ENCODE measurements at places on chromosomes 3 and 15.

GRCh38 chr3:181616088-181617070, 95.3 kb upstream of the SOX2 start:
- no peak for DNase-seq

GRCh38 chr15:43901495-43901894, 74.7 kb downstream of the WDR76 start:
- no peak for DNase-seq

- DNase-seq: no peak
These were observed 87.3 kb downstream of the MBNL1 start for GRCh38 chr3:152355744-152356665.

DNA sequence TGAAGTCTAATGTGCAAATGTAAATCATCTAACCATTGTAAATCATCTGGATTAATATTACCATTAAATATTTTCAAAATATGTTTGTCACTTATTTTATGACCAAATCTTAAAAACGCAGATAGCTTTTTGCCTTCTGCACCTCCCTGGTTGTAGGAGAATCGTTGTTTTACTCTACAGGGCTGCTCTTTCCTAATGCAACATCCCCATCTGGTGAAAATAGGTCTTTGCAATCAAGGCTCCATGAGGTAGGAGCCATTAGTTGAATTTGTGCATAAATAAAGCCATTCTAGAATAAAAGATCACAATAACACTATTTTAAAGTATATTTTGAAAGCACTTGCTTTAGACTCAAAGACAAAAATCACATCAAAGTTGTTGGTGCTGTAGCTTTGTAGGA, 535.6 kb upstream of the AGTR1 start:
- no peak for DNase-seq

DNA sequence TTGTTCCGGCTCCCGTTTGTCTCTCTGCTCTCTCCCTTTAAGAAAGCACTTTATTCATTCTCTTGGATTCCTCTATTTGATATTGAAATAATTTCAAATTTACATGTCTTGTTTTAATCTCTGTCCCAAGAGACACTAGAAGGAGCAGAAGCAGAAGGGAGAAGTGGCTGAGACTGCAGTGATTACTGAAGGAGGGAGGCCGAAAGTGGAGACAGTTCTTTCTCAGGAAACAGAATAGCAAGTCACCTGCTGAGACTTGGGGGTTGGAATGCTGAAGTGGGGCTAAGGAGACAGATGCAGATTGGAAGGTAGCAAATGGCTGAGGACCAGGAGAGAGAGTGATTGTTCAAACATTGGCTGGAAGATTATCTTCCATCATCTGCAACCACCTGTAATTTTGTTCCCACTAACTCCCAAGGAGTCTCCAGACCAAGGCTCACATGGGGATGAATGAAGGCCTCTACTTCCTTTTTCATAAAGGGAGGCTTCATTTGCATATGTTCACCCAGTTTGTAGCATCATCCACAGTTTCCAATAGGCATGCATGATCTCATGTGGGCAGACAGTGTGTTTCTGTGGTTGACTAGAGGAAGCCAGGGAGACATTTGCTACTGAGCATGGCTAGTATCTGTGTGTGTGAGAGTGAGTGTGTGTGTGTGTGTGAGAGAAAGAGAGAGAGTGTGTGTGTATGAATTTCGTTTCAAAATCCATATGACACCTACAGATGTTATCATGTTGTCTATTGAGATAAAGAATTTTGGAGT, 24.0 kb downstream of the LTF start:
- peak; percentile 17 for DNase-seq

GRCh38 chr3:103499132-103499900, 1064.5 kb downstream of the ZPLD1 start:
- DNase-seq: no peak

GRCh38 chr15:95663156-95664100, 667.1 kb upstream of the NR2F2 start:
- no peak for DNase-seq

DNA sequence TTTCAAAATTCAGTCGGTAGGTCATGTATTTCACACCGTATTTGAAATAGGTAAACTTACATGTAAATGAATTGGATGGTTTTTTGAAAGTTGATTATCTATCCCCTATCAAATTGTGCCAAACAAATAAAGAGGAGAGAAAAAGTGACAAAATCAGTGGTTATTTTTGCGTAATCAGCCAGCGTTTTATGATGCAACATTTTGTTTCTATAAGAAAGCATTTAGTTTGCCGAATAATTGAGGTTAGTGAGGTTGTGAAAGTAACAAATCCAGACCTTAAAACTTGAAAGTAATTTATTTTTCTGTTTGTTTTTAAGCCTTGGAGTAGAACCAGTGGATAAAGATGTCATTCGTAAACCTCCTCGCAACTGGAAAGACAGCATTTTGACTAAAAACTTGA, 29.3 kb downstream of the ASTE1 start:
- no peak for DNase-seq

GRCh38 chr15:49145651-49146609, 9.5 kb downstream of the COPS2 start:
- DNase-seq: peak; percentile 39

- peak; percentile 59 for DNase-seq
These were observed 12.0 kb downstream of the MESD start for GRCh38 chr15:80977627-80978036.

GRCh38 chr3:179196098-179196497, 47.9 kb downstream of the PIK3CA start:
- DNase-seq: peak; percentile 4

GRCh38 chr3:73433687-73434086, 191.1 kb downstream of the PDZRN3 start:
- no peak for DNase-seq

GRCh38 chr3:129989414-129989813, 14.9 kb downstream of the TRH start:
- DNase-seq: no peak

DNA sequence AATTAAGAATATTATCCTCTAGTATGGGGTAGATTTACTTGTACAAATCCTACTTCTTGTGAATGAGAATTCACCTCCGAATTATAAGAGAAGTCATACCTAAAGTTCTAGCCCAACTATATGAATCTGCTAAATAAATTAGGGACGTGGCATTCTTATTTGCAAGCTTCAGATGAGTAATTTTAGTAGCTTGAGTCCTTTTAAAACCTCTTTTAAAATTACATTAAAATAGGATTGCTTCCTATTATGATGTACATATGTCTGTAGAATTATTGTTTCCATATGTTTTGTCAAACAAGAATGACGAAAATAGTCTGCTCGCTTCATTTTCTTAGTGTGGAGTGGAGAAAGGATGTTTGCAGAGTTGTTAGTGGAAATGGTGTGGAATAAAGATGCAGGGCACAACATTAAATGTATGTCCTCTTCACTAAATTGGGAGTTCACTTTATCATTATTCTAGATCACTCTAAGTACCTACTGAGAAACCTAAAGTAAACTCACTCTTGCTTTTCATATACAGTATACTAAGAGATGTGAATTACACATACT, 59.4 kb downstream of the CMSS1 start:
- no peak for DNase-seq

- DNase-seq: no peak
These were observed 6.7 kb downstream of the KBTBD13 start for GRCh38 chr15:65083262-65083701.

- DNase-seq: no peak
These were observed 13.7 kb downstream of the ANXA2 start for GRCh38 chr15:60384053-60384452.

DNA sequence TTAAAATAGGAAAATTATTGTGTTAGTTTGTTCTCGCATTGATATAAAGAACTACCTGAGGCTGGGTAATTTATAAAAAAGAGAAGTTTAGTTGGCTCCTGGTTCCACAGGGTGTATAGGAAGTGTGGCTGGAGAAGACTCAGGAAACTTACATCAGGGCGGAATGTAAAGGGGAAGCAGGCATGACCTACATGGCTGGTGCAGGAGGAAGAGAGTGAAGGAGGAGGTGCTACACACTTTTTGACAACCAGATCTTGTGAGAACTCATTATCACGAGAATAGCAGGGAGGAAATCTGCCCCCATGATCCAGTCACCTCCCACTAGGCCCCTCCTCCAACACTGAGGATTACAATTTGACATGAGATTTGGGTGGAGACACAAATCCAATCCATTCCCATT, 490.7 kb downstream of the RBMS3 start:
- no peak for DNase-seq

DNA sequence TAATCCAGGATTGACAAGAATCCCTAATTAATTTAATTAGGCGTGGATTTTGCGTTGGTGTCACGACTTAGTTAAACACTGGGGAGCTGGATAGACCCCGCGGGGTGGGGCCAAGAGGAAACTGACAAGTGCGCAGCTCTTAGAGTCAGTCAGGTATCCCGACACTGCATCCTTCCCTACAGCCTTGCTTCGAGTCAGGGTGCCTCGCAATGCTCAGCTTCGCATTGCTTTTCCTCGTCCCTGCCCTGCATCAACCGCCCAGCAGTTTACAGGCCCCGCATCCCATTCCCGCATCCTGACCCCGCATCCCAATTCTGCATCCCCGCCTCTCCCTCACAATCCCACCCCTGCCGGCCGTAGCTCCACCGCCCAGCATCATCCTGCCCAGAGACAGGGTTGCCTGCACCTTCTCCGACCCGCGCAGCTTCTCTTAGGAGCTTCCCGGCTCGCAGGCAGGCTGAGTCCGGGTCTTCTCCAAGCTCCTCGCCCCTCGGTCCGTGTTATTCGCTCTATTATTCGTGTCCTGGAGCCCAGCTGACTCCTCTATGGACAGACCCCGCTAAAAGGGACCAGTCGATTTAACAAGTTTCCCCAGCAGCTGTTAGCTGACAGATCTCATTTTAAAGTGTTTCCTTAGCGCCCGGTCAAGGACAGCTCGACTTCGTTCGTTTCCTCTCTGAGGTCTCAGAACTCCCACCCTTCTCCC, 699 bp upstream of the SHOX2 start:
- DNase-seq: no peak

DNA sequence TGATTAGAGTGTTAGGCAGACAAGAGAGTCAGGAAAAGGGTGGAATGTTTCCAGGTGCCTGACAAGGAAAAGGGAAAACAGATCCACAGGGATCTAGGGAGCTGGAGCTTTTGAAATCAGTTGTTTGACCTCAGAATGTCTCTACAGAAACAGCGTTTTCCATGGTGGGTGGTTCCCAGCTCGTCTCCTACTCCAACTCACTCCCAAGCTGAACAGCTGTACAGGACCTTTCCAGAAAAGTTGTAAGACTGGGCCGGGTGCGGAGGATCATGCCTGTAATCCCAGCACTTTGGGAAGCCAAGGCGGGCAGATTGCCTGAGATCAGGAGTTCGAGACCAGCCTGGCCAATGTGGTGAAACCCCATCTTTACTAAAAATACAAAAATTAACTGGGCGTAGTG, 55.7 kb upstream of the RYK start:
- no peak for DNase-seq

DNA sequence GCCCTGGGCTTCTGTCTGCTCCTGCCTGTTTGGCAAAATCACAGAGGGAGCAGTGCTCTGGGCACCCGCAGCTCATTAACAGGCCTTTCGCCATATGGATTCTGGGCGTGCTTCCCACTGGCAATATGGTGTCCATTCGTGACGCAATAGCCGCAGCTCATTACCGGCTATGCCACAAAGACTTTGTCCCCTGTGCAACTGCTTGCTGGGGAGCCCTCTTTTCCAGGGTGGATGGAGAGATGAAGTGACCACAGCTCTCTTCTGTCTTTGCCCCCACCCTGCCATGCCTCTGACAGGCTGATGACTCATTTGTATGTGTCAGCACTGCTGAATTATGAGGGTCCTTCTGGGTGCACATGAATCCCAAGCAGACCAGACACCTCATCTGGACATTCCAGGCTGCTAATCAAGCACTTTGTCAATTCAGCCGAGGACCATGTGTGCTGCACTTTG, 214.3 kb upstream of the FEZF2 start:
- DNase-seq: no peak

DNA sequence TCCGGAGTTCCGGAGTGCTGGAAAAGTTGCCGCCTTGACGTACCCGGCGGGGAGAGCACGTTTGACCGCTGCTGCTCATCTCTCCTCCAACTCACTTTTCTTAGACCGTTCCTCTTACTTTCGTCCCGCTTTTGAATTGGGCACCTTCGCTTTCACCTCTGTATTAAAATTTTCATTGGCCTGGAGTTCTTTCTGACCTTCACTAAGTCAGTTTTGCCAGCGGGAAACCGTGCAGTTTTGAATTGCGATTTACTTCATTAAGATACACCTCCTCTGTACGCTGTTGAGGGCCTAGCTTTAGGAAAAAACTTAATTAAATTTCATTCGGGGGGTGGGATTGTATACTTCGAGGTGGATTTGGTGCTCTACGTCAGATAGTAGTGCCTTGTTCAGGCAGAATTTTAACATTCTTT, 1.3 kb downstream of the GMPS start:
- DNase-seq: no peak

DNA sequence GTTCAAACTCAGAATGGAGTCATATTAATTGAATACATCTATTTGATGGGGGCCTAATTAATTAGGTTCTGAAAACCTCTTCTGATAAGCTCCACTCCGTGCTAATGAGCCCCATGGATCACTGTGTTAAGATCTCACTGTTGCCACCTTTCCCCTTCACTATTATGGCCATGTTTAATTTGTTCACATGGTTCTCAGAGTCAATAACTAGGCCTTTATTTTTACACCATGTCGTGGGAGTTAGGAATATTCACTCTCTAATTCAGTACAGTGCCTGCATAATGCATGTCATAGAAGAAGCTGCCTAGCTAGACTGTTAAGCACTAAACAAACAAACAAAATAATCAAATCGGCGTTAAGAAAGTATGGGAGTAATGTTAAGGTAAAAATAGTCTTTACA, 84.9 kb downstream of the EDEM1 start:
- DNase-seq: no peak

- no peak for DNase-seq
These were observed 108.8 kb downstream of the TOP2B start for GRCh38 chr3:25555695-25556437.

GRCh38 chr3:100852840-100853239, 140.4 kb downstream of the ABI3BP start:
- no peak for DNase-seq

- no peak for DNase-seq
These were observed 190.3 kb downstream of the MCTP2 start for GRCh38 chr15:94421706-94422105.

Measured in CD4-positive, alpha-beta T cell treated with Interleukin-6 for 4 hours (primary cell).